ENCODE measurements at places on chromosomes 7 and 10.

GRCh38 chr7:44286182-44286617, 39.2 kb downstream of the CAMK2B start:
- DNase-seq = no peak

DNA sequence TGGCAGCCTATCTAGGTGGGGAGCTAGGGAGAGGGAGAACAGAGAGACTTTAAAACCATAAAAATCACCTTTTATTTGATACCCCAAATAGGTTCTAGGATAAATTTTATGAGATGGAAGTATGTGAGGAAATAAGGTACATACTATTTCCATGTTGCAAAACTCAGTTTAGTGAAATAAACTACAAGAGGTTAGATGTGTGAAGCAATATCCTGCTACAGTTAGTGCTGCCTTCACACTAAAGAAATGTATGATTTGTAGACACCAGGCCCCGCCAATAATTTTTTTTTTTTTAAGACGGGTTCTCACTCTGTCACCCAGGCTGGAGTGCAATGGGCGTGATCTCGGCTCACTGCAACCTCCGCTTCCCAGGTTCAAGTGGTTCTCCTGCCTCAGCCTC, 34.4 kb upstream of the RSBN1L start:
- no peak for DNase-seq

DNA sequence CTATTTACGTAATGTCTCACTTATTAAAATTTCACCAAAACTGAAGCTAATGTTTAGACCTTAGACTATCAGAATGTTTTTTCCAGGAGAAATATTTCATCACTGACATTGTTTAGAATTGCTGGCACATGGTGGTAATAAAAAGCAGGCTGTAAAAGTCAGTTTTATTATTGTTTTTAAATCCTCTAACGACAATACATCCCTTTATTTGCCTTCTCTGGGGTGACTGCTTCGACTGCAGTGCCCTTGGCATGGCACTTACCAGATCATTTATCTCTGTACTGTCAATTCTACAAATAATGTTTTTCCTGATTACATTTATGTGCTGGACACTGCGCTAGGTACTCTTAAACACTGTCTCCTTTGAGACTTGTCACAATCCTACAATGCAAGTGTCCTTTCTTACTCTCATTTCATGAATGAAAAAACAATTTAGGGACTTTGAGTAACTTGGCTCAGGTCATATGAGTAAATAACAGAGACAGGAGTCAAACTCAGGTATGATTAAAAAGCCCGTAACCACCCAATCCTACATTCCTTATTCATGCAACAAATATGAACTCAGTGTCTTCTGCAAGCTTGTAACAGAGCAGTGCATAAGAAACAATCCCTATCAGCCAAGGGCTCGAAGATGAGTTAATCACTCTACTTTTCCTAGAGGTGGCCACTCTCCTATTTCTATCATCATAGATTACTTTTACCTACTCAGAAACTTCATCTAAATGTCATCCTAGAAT, 5.6 kb upstream of the ING3 start:
- no peak for DNase-seq

- DNase-seq = no peak
Measured at GRCh38 chr10:30967650-30968410, 63.8 kb downstream of the ZNF438 start.

GRCh38 chr10:96975136-96975535, 143.0 kb downstream of the LCOR start:
- no peak for DNase-seq

Data from NCI-H2107 (cell line).